Mucosa of descending colon (tissue), 3 donors: ENCODE measurements at places on chromosomes 2 and 18.

DNA sequence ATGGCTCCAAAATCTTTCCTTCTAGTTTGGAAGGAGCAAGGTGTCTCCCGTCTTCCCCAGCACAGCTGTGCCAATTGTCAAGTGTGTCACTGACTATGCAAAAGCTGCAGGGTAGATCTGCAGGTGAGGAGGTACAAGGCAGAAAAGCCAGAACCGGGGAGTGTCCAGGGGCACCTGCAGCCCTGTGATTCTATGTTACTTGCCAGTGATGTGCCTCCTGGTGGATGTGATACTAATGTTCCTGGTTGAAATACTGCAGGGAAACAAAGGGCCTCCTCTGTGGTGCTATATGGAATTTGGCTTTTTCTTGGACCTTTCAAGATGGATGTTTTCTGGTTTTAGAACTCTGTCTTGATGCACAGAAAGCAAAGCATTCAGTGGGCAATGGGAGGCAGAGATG lies 80.3 kb downstream of the ST6GAL2 start:
- no peak for DNase-seq

DNA sequence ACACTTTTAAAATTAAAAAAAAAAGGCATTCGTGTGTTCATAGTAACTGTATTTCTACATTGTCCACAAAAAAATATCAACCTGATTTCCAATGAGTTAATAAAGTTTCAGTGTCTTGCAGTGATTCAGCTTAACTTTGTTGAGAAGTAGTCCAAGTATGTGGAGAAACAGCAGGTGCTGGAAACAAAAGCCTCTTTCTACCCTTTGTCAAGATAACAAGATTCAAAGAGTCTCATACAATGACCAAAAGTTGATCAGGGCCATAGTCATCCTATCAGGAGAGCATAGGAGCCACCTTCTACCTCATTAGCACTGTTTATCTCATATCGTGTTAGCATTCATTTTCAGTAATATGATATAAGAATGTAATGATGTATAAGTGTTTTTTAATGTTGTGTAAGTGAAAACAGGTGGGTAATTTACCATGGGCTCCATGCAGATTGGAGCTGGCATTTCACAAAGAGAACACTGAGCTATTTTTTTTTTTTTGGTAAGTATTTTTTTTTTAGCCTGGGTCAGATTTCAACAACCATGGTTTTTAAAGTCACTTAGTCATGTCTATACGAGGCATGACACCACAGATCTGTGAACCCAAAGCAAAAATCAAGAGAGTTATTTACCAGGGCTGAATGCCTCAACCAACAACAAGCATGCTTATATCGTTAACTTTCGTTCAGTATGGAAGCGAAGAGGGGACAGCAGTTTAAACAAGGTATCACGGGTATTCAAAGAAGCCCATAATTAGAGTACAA lies 165.0 kb upstream of the ZNF521 start:
- no peak for DNase-seq

DNA sequence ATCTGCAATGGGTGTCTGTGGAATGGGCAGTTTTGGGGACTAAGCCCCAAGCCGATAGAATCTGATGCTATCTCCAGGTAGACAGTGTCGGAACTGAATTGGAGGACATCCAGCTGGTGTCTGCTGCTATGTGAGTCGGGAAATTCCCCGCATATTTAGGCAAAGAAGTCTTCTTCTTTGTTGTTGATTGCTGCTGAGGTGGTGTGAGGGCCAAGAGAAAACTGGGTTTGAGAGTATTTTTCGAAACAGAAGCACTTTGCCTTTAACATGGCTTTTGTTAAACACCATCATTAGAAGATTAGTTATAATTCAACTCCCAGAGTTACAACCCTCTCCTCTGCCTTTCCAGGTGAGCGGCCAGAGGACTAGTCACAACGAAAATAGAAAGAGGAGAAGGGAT lies 49.4 kb upstream of the ACTR3 start:
- no peak for DNase-seq

DNA sequence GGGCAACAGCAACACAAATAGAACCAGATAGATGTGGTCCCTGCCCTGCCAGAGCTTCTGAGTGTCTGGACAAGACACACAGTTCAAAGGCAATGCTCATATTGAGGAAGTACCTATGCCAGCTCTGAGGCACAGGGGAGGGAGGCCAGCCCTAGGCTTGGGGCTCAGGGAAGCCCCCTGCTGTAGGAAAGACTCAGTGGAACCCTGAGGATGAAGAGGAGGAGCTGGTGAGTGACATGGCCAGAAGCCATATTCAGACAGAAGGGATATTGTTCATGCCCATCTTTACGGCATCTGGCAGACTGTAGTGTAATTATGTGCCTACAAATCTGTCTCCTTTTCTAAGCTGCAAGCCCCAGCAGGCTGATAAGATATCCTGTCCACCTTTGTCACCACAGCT lies 8.8 kb downstream of the SIGLEC15 start:
- no peak for DNase-seq
